T1000 (cell line): ENCODE measurements at places on chromosomes 7 and 10.

DNA sequence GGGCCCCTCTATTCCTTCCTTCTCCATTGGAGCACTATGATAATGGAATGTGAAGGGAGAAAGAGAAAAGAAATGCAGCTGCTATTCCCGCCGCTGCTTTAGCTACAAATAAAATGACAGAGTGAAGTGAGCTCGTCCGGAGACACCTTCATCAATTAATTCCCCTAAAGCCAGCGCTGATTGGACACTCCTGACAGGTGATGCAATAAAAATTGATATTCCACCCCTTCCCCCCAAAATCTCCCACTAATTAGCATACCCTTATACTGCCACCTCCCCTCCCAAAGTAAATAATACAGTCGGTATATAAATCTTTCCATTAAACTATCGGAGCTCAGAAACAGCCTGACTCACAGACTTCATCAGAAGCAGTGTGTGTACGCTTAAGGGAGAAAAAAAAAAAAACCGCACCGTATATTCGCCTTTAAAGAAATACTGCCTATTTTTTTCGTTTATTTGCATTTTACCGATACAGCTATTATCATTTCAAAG lies 7.3 kb downstream of the SKIDA1 start:
- no peak for DNase-seq

DNA sequence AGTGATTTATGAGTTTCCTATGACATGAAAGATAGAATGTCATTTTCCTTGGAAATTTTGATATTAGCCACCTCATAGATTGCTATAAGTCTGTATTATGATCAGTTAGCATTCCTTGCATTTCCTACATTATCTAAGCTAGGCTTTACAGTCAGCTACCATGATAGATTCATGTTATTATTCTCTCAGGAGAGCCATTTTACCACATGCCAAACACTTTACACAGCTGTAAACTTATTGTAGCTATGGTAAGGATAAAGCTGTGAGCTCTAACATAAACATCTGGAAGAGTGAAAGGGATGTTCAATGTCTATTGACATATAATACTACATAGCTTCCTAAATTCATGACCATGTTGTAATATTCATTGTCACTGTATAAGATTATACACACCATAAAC lies 608.0 kb downstream of the PHTF2 start:
- no peak for DNase-seq

DNA sequence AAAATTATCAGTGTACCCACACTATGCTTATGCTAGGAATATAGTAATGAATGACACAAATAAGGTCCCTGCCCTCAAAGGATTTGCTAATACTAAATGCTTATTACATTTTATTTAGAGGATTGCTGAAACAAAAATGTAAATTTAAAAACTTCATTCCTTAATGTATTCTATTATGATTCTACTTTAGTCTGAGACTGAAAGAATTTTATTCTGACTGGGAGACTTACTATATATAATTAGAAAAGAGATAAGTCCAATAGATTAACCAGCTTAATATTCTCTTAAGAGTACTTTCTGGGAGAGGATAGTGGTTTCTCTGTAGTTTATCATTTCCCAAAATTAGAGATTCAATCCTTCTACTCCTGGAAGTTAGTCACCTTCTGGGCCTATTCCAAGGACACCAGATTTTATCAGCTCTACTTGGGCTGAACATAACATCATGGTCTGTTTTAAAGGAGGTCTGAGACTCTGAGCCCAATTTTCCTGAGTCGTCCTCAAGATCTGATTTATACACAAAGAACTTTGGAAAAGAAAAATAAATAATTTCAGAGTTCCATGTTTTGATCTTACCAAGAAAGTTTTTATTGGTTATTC lies 41.1 kb downstream of the ASZ1 start:
- DNase-seq = no peak

DNA sequence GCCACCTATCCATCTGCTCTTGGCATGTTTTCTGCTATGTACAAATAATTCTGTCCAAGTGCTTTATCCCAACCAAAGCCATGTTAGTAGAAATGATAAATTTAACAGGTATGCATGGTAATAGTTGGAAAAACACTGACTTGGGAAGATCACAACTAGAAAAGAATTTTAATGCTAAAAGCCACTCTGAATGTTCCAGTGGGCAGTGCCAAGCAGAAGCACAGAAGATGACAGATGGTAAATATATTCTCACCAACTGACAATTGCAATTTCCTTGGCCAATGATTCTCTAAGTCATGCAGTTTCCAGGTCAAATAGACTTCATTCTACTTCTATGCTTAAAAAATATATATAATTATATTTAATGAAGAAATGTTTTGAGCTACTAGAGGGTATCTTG lies 83.6 kb upstream of the SEMA3C start:
- DNase-seq = no peak

- DNase-seq = no peak
These were observed 389.5 kb downstream of the TCERG1L start for GRCh38 chr10:130921911-130922440.

- no peak for DNase-seq
These were observed 1057.2 kb downstream of the LRMDA start for GRCh38 chr10:76488602-76489001.

DNA sequence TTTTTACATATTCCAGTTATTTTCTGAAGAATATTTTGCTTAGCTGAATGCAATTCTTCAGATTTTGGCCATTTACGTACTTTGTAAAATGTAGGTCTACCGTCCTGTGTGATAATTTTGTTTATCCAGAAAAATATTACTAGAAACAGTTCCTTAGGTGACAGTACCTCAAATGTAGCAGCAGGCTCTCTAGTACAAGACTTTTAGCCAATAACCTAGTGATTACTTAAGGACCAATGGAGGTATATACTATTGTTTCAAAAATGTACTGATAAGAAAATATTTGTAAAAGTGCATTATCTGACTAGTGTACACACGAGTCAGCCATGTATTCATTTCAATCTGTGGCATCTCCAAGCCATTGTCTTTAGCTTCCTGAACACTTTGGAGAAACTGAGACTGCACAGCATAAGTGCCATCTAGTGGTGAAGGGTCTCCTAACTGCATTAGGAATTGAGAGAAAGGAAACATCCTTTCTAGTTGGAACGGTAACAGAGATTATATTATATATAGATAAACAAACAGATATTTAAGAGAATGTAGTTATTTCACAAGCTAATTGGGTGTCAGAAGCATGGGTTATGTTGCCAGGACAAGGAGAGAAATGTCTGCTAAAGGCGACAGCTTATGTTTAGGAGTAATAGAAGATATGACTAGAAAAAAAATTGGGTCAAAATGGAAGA lies 23.7 kb downstream of the RTKN2 start:
- no peak for DNase-seq

DNA sequence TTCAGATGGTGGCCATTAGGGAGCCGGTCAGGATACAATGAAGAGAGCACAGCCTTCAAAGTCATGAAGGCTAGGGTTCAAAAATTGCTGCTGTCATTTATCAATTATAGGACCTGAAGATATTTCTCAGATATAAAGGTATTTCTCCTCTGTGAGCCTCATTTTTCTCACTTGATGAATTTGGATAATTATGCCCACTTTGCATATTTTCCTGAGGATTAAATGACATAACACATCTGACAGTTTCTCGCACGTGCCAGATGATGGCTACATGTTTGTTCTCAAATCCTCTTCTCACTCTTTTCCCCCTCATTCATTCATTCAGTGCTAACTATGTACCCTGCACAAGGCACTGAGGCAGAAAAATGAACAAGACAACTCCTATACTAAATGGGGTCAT lies 391.6 kb downstream of the INHBA start:
- no peak for DNase-seq

GRCh38 chr7:66859339-66859738 lies 61.7 kb upstream of the TMEM248 start:
- no peak for DNase-seq

- DNase-seq = peak; percentile 47
These were observed at the start of gene TRIM56 for GRCh38 chr7:101085162-101085964. Gene TRIM56, plus strand, starts transcription at chr7:101085481. Its CDS starts 1,832 bp downstream, at chr7:101087313.

DNA sequence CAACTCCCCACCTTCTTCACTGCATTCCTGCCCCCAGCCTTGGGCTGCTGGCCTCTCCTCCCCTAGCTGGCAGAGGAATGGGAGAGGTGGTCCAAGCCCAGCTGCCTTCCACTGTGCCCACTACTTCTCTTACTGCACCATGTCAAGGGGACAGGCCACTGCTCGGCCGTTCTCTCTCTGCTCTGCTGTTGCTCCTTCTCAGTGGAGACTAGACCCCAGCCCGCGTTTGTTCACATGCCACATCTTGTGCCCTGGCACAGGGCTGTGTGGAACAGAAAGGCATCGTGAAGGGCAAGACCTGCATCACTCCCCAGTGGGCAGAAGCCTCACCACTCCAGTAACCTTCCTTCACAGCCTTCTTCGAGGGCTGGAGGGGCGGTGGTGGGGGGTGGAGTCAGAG lies 711 bp upstream of the CDHR3 start:
- no peak for DNase-seq

DNA sequence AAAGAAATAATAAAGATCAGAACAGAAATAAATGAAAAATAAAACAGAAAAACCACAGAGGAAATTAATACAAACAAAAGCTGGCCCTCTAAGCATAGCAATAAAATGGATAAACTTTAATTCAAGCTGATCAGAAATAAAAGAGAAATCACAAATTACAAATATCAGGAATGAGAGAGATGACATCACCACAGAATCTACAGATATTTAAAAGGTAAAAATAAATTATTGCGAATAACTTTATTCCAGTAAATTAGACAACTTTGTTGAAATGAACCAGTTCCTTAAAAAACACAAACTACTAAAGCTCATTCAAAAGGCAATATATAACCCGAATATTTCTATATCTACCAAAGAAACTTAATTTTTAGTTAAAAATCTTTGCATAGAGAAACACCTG lies 131.7 kb downstream of the PPP1R3A start:
- DNase-seq = no peak
